ENCODE measurements at places on chromosomes 12 and 14.

DNA sequence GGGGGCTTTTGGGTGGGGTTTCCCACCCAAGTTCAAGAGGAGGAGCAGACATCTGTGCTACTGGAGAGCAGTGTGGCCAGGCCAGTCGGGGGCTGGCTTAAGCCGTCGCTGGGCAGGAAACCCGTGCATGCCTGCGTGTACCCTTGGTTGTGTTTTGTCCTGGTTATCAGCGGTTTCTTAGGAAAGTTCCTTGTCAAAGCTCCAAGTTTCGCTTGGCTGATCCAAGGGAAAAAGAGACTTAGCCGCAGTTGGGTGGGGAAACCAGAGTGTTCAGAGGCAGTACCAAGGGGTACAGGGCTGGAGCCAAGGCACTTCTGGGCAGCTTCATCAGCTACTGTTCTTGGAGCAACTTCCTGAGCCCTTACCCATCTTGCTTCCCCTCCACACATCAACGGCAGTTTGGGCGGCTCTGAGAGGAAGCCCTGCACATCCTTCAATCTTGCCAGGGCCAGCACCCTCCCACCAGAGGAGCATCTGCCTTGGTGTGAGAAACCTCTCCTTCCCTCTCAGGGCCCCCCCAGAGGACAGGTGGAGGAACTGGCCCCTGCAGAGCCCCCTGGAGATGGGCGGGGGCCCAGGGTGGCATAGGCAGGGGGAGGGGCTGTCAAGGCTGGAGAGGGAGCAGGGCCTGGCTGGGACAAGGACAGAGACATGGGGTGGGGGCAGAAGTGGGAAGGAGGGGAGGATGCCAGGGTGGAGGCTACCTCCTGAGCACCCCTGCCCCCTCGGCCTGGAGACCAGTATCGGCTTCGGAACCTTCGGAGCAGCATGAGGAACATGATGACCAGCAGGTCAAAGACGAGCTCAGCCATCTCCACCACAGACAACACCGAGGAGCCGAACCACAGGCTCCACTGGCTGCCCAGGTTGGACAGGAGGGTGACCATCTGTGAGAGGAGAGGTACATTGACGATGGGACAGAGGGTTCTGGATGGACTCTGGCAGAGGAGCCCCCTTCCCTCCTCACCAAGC is 5.8 kb upstream of the TNFRSF1A start:
- peak; percentile 46 for DNase-seq

DNA sequence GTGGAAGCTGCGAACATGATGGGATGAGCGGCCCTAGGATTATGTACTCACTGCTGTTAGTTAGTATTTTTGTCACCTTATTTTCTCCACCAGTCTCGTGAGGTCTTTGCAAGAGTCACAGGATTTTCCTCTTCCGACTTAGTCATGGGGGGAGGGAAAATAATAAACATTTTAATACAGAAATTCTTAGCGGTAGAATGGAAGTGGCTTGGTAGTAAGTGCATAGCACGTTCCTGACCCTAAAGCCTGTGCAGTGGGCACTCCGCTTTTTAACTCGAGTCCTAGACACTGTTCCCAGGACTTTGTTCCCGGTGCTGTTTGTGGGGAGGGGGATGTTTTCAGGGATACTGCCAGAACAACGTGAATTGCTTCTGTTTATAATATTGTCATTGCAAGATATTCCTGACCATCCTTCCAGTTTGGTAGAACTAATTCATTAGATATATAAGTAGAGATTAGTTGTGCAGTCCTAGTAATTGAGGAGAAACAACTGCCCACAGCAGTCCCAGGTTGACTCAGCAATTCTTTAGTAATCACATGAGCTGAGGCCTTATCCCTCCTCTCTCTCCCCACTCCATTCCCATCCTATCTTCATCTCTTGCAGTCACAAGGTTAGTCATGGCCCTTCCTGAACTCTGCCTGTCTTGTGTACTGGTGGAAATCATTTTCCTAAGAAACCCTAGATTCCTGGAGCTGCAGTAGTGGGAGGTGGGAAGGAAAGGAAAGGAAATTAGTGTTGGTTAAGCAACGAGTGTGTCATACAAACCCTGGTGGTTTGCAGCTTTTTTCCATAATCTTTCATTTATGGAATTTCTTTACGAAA is 799 bp downstream of the SLC38A6 start:
- DNase-seq: peak; percentile 60

GRCh38 chr12:79818856-79819255 is 116.0 kb downstream of the PPP1R12A start:
- DNase-seq: no peak

DNA sequence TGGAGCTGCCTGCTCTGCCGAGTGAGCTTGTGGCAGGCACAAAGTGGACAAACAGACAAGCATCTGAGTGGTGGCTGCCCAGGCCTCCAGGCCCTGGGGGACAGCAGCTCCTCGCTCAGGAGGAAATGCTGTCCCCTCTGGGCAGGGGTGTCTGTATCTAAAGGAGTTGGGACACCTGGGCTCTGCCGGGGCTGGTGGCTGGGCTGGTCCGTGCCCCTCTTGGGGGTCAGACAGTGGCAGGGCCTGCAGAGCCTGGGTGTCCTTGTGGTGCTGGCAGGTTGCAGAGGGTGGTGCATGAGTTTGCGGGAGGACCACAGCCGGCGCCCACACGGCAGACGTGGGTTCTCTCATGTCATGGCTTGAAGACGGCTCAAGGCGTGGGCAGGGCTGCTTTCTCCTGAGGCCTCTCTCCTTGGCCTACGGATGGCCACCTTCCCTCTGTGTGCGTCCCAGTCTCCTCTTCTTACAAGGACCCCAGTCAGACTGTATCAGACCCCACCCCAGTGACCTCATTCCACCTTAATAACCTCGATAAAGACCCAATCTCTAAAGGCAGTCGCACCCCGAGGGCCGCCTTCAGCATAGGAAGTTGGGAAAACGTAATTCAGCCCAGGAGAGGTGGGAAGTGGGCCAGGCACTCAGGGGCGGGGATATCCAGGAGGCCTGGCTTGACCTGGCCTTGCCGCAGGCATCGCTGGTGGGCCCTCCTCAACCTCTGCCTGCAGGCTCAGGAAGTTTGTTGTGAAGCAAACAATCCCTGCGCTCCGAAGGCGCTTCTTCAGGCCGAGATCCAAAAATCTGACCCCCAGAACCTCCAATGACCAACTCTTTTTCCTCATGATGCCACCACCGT is 110.0 kb downstream of the KIF26A start:
- no peak for DNase-seq

GRCh38 chr12:5258498-5258897 is 173.4 kb upstream of the NTF3 start:
- peak; percentile 10 for DNase-seq

- DNase-seq: no peak
These were observed 48.2 kb downstream of the BMP4 start for GRCh38 chr14:53908416-53908815.

GRCh38 chr14:71659159-71659558 is 273.1 kb upstream of the RGS6 start:
- no peak for DNase-seq

DNA sequence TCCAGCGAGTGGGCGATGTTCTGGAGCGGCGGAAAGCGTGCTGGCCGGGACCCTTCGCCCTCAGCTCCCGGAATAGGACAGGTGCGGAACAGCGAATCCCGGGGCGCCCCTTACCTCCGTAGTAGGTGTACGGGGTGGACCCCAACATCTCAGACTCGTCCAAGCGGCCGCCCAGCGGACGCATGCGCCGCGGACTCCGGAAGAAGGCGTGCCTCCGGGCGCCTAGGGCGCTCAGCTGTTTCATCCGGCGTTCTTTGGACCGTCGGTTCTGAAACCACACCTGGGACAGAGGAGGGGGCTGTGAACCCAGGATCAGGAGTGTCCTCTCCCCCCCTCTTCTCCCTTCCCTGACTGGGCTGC is 4.5 kb downstream of the LHX5 start:
- peak; percentile 41 for DNase-seq

DNA sequence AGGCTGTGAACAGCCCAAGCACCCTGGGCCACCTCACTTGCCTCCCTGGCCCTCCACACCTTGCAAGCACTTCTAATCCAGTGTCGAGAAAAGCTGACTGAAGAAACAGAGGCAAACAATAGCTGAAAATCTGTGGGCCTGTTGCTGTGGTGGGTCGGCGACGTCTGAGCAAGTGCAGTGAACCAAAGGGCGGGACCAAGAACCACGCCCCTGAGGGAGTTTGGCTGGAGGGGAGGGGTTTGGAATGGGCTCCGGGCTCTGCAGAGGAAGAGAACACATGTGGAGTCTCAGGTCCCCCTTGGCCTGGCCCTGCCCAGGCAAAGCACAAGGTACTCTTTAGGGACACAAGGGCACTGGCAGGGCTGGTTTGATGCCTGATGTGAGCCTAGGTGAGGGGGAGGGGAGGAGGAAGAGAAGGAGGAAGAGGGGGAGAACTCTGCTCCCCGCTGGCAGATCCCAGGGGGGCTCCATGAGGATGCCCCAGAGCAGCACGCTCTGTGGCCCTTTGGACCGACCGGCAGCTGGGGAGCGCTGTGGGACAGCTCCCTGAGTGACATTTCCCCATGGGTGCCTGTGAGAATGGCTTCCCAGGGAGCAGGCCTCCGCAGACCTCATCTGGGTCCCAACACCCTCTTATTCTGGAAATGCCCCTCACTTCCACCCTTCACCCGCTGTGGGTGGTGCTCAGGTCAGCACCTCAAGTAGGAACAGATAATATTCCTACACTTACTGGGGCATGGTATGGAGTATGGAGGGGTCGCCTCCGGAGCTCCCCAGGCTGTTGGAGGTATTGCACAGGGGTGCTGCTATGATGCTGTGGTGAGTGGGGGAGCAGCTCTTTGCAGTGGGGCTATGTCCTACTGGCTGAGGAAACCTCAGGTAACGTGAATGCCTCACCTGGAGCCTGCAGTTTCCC is 85.5 kb downstream of the CPSF2 start:
- DNase-seq: no peak

GRCh38 chr14:81567302-81567701 is 33.6 kb upstream of the SEL1L start:
- DNase-seq: no peak

DNA sequence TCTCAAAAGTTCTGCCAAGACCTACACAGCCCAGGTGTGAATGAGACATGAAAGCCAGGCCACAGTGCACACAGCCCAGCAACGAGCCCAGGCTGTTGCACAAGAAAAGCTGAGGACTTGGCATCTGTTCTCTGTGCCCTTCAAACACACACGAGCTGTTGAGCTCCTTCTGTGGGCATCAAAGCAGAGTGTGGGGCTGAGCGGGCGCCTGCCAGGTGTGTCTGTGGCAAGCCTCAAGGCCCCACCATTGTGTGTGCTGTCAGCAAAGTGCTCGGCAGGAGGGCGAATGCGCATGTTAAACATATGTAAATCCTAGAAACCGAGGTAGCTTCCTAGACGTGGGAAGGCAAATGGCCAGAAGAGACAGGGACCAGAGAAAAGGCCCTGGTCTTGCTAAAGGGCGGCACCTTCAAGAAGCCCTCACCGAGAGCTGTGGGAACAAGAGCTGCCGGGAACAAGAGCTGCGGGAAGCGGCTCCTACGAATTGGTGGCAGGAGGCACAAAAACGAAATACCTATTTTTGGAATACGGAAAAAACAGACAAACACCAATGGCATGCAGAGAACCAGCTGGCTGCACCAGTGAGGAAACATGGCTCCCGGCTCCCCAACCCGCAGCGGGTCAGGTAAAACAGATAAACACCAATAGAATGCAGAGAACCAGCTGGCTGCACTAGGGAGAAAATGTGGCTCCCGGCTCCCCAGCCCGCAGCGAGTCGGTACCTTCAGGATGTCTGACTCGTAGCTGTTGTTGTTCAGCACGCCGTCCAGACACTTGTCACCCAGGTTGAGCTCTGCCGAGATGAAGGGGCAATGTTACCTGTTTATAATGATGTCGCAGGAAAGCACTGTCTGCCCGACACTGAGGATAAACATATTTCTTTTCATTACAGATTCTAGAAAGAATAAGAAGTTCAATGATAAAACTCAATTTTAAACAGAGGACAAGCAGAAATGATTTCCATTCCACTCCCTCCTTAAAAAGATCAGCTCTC is 19.0 kb upstream of the GOLGA3 start:
- DNase-seq: no peak

GRCh38 chr14:80902608-80903007 is 38.9 kb downstream of the CEP128 start:
- DNase-seq: no peak

GRCh38 chr12:13959131-13959723 is 22.2 kb downstream of the GRIN2B start:
- DNase-seq: no peak

DNA sequence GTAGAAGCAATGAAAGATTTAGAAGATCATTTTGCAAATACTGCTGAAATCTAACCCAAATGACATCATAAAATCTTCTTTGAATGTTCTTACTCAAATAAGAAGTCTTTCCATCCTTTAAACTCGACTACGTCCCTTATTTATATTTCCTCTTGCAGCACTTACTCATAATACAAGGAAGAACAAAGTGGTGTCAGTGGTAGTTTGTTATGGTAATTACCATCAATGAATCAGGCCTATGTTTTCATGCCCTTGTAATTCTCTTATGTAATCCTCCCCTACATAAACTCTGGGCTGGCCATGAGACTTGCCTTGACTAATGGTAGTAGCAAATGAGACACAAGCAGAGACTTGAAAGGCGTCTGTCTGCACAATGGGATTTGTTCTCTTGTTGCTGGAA is 17.0 kb downstream of the EEA1 start:
- peak; percentile 74 for DNase-seq

- peak; percentile 76 for DNase-seq
These were observed 14.9 kb downstream of the SLC7A7 start for GRCh38 chr14:22800346-22800745.

DNA sequence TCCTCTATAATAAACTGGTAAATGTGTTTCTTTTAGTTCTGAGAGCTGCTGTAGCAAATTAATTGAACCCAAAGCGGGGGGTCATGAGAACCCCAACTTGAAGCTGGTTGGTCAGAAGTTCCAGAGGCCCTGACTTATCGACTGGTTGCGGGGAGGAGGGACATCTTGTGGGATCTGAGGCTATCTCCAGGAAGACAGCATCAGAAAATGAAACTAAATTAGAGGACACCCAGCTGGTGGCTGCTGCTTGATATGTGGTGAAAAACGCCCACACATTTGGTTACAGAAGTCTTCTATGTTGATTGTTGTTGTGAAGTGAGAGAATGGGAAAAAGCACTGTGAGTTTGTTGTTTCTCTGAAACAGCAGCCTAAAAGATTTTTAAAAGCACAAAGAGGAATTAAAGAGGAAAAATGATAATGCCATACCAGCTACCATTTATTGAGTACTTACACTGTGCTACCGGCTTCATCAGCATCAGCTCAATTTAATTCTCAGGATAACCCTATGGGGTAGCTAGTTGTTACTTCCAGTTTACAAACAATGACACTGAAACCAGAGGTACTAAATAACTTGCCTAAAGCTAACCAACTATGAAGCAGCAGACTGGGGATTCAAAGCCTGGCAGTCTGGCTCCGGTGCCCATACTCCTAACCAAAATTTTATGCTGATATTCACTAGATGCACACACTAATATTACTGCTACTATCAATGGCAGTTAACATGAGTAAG is 24.3 kb downstream of the DDX24 start:
- peak; percentile 30 for DNase-seq

- peak; percentile 54 for DNase-seq
These were observed 25.8 kb downstream of the DAO start for GRCh38 chr12:108905725-108906124.
